GM12891 (cell line): ENCODE measurements at places on chromosomes 16 and 17.

DNA sequence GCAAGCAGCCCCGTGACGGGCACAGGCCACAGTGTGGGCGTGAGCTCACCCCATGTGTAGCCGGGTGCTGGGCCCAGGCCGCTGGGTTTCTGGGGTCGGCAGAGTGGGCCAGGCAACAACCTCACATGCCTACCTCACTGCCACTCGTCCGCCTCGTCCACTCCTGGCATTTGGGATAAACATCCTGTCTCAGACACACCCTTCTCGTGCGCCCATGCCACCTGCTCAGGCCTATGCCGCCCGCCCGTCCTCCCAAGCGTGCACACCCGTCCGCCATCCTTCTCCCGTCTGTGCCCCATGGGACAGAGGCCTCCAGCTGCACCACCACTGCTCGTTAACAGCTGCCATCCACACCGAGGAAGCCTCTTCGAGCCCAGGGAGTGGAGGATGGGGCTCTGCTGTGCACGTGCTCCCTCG lies 64.3 kb downstream of the KLHDC4 start:
- DNase-seq: no peak

GRCh38 chr16:83717814-83718213 lies 90.0 kb upstream of the HSBP1 start:
- no peak for DNase-seq

GRCh38 chr16:88448461-88449266 lies 4.4 kb upstream of the ZFPM1 start:
- DNase-seq: no peak

- DNase-seq: no peak
Observed at GRCh38 chr16:79100447-79100846, 500.1 kb downstream of the MAF start.

DNA sequence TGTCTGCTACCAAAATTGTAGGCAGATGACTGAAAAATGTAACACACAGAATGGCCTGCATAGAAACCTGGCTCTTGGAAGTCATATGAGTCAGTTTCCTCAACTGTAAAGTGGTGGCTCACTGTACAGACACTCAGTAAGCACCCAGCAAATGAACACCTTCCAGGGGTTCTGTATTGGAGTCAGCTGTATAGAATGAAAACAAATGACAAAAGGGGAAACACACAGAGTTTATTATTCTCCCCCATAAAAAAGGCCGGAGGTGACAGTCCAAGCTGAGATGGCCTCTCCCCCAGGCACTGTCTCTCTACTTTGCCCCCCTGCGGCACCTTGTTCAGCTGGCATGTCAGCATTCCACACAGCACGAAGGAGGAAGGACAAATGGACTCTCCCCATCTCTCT lies 6.2 kb upstream of the MEOX1 start:
- DNase-seq: no peak

- no peak for DNase-seq
Observed at GRCh38 chr17:77385750-77386501, 245.2 kb downstream of the SEC14L1 start.

- no peak for DNase-seq
Observed at GRCh38 chr17:74276541-74277009, 2.5 kb downstream of the DNAI2 start.

- no peak for DNase-seq
Observed at GRCh38 chr17:77824780-77825280, 133.7 kb upstream of the TNRC6C start.

- DNase-seq: no peak
Observed at GRCh38 chr17:15926039-15926740, 18.7 kb upstream of the ADORA2B start.
